ENCODE measurements at places on chromosomes 3 and 15.

DNA sequence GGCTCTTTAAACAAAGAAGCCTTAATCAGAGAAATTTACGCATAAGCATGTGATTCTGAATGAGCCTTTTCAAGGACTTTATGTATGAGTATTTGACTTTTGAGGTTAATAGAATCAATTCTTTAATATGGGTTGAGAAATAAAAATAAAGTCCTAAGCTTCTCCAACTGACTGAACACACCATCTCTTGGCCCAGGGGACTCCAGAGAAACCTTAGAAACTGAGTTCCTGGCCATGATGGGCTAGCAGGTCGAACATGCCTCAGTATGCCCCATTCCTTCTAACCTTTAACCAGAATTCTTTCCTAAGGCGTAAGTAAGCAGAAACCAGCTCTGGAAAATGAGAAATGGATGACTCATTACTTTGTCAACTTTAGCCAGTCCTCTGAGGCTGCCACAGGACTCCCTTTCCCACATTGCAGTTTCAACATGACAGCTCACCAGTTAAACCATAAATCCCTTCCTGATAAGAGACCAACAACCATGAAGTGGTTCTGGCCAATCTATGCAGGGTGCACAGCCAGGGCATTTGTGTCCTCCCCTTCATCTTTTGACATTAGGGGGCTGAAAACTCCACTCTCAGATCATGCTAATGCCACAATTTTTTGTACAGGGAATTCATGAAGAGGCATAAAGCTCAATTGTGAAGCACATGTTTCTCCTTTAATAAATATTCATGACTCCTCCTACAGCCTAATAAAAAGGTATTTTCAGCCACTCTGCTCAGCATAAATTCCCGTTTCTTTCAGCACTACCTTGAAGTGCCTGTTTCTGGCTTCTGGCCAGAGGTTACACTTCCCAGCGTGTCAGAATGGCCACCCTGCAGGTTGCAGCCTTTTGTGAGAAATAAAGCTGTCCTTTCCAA lies 33.3 kb downstream of the TM4SF18 start:
- peak; percentile 87 for DNase-seq

DNA sequence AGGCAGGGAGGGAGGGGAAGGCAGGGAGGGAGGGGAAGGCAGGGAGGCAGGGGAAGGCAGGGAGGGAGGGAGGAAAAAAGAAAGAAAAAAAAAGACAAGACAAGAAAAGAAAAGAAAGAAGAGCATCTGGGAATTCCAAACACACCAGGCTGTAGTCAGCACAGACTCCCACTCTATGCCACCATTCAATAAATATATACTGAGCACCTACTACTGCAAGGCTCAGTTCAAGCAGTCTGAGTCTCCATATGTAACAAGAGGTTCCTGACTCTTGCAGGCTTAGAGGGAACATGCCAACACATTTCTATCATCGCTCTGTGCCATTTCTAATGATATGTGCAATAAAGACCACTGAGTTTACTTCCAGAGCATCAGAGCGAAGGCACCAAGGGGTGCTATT lies 47.7 kb downstream of the ANXA2 start:
- DNase-seq = no peak

GRCh38 chr15:62439543-62440016 lies 274.5 kb upstream of the C2CD4B start:
- no peak for DNase-seq

DNA sequence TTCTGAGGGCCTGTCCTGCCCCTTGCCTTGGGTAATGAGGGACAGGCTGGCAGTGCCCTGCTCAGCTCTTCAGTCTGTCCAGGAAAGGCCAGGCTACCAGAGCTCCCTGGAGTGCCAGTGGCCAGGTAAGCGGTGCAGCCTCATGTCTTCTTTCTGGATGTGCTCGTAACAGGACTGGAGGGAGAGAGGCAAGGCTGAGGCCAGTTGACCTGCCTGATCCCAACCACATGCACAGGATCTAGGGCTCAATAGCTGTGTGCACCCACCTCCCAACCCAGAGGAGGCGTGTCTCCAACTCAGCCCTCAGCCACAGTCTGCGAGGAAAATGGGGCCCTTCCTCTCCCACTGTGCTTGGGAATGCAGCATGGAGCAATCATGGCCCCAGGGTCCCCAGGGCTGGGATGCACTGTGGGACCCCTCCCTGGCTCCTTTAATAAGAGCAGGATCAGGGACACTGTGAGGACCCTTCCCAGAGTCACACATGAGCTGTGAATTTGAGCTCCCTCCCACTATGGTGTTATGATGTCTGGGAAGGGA lies 22.5 kb downstream of the ALS2CL start:
- no peak for DNase-seq

Measured in fibroblast of the conjunctiva (primary cell).